ENCODE measurements at places on chromosomes 5 and 9.

DNA sequence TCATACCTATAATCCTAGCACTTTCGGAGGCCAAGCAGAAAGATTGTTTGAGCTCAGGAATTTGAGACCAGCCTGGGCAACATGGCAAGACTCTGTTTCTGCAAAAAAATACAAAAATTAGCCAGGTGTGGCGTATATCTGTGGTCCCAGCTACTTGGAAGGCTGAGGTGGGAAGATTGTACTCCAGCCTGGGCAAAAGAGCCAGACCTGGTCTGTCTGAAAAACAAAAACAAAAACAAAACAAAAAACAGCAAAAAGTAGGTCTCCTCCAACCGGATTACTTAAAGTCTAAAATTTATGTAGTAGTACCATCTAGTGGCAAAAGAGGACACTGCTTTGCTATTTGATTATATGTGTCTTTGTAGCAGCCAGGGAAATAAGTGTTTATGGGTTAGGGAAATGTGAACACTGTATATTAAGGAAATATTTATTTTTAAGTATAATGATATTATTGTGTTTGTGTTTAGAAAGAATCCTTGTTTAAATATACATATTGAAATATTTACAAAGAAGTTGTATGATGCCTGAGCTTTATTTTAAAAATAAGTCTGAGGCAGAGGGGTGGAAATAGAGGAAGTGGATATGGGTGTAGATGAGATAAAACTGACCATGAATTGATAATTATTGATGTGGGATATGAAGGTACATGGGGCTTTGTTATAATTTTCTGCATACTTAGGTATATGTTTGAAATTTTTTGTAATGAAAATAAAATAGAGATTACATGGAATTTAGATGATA is 20.0 kb downstream of the APC start:
- no peak for DNase-seq

GRCh38 chr5:74952406-74952805 is 86.2 kb upstream of the FAM169A start:
- no peak for DNase-seq

- no peak for DNase-seq
Observed at GRCh38 chr9:84324811-84325210, 15.7 kb downstream of the SLC28A3 start.

DNA sequence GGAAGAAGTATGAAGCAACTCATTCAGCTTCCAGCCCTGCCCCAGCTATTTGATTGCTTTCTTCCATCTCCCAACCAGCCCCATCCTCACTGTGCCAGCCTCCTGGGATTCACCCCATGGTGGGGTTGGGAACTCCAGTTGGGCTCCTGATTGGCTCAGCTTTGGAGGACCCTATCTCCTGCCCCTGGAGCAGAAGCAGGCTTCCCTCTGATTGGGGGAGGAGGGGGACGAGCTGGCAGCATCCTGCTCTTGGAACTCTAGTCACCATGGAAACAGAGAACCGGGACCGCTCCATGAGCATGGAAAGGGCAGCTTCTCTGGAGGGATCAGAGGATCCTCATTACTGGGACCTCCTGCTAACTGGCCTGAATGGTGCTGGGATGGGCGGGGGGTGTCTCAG is 2.6 kb downstream of the SLC6A7 start:
- DNase-seq, result no peak

- no peak for DNase-seq
Observed at GRCh38 chr9:73541923-73542322, 390.3 kb downstream of the ANXA1 start.

DNA sequence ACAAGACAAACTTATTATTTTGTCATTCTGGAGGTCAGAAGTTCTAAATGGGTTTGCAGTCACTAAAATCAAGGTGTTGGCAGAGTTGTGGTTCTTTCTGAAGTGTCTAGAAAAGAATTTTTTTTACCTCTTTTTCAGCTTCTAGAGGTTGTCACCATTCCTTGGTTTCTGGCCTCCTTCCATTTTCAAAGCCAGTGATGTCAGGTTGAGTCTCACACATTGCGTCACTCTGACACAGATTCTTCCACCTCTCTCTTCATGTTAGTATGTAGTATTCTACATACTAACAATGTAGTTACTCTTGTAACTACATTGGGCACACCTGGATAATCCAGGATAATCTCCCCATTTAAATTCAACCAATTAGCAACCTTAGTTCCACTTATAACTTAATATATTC is 290.3 kb downstream of the RFX3 start:
- DNase-seq, result no peak

- DNase-seq, result no peak
Observed at GRCh38 chr5:42387563-42387962, 35.7 kb upstream of the GHR start.

Data from activated CD4-positive, alpha-beta T cell treated with anti-CD3 and anti-CD28 coated beads for 24 hours (primary cell).